ENCODE measurements at places on chromosomes 4 and X. TPM values are rescaled to one million over a fixed set of nuclear protein-coding genes. Genes with fewer than 3 reads are reported as not detected.

Gene HSD17B13
- 0.83 TPM for total RNA-seq

- H3K36me3 ChIP-seq = no peaks in the 10 kb centered on the region
- H3K4me3 ChIP-seq = no peak overlapping the region
- DNase-seq = no peak
- H3K27ac ChIP-seq = no peak overlapping the region
These were observed 940.6 kb downstream of the PCDH19 start for GRCh38 chrX:99469439-99469838.

DNA sequence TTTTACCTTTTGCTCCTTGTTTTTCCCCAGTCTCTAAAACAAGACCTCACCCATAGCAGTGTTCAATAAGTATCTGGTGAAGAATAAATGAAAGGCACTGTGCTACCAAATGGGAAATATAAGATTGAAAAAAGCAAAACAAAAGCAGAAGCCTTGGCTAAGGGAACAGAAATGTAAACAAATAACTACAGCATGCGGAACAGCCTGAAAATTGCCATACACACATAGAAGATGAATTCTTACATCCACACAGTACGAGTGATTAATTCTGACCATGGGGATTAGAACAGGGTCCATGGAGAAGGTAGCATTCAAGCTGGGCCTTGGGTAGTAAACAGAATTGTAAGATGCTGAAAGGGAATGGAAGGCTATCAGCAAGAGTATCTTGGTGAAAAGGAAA, 40.5 kb downstream of the TMEM150C start:
- H3K4me1 ChIP-seq = peaks cover 3% of the 10 kb centered on the region
- H3K36me3 ChIP-seq = no peaks in the 10 kb centered on the region
- no peak overlapping the region for H3K27ac ChIP-seq

DNA sequence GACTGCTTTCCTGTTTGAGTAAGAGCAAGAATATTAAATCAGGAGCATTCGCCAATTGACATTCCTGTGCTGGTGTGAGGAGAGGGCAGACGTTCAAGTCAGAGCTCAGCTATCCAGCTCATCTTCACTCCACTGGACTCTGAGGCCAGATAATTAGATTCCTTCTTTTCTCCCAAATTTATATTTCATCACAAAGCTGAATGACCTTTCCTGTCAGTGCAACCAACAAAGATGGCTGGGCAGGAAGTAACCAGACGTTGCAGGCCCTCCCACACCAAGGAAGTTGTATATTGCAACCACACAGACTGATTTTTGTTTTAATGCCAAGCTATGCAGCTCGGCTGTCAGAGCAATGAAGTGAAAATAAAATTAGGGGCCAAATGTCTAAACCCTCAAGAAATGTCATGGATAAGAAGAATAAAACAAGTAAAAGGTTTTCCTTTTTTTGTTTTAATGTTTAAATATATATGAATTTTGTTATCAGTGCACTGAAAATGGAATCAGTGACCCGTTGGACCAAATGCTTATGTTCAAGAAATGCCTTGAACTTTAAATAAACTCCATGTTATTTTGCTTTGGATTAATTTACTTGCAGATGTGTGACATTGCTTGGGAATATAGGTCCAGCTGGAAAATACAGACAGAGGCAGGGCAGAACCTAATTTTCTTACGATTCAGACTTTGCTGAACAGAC, 578.9 kb upstream of the FAT1 start:
- no peaks in the 10 kb centered on the region for H3K36me3 ChIP-seq
- DNase-seq = no peak
- H3K4me3 ChIP-seq = no peak overlapping the region

DNA sequence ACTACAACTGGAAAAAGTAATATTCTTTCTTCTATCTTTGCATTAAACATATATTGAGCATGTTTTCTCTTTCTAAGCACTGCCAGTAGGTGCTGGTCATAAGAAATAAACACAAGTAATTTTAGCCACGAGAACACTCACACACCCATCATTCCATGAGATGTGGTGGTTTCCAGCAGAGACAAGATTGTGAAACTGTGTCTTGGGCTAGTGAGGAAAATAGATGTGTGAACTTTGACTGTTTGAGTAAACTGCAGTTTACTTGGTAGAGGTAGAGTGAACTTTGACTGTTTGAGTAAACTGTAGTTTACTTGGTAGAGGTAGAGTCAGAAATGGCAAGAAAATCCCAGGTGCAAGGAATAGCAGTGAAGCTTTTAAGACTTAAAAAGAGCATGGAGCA, 300.9 kb upstream of the HS3ST1 start:
- no peak overlapping the region for H3K4me3 ChIP-seq
- H3K27me3 ChIP-seq = no peaks in the 10 kb centered on the region
- H3K4me1 ChIP-seq = no peaks in the 10 kb centered on the region
